ENCODE measurements at places on chromosomes 2 and 18.
A peak's percentile ranks its signal among the peaks of the same experiment; 100 is the strongest.

- DNase-seq: no peak
Measured at GRCh38 chr2:234623521-234623991, 126.7 kb upstream of the ARL4C start.

GRCh38 chr2:132589966-132590365 is 80.0 kb downstream of the LYPD1 start:
- no peak for DNase-seq

DNA sequence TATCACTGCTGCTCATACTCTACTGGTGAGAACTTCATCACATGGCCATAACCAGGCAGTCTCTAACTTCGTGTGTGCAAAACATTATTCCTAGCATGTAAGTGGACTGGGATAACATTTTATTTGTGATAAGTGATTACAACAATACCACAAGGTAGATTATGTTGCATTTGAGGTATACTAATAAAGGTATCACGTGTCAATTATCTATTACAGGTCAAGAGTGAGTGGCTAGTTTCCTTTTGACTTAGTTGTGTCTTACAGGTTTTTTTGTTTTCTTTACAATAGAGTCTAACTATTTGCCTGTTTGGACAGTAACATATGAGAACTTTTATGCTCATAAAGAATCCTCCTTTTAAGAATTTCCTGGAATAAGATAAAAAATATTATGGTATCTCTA is 67.2 kb upstream of the DSC1 start:
- DNase-seq: no peak

GRCh38 chr2:150462770-150463169 is 24.7 kb downstream of the RND3 start:
- no peak for DNase-seq

DNA sequence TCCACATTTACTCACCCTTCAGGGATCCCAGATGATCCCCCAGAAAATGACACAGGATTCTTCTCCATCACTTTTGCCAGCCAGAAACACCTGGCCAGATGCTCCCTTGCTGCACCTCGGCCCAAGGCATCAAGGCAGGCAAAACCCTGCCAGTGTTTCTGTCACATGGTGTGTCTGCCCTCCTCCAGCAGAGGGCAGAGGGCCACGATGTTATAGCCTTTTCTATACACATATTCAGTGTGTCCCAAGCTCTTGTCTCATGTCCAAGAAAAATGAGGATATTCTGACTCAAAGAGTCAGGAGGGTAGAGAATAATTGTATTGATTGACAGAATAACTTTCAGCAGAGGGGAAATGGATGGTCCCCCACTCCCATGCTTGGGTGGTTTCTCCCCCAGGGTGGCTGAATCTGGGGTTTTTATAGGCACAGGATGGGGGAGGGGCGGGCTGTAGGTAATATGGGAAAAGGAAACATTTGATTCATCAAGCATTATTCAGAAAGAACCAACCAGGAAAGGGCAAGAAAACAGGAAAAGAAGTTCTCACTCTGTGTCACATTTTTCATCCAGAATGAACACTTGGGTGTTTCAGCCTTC is 933.9 kb downstream of the TRIB2 start:
- no peak for DNase-seq

DNA sequence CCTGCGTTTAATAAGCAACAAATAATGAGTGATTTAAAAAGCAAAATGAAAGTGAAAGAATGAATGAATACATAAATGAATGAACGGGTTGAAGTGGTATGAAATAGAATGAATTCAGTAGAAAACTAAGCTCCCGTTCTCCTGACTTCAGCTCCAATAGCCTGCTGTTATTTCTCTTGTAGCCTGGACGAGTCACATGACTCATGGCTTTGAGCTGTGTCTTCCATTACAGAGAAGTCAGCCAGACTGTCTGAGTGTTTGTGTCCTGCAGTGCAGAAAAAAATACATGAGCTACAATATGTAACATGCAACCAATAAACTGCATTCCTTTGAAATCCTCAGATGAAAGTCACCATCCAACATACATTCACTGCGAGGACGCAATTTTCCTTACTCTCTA is 21.2 kb downstream of the SCG2 start:
- no peak for DNase-seq

DNA sequence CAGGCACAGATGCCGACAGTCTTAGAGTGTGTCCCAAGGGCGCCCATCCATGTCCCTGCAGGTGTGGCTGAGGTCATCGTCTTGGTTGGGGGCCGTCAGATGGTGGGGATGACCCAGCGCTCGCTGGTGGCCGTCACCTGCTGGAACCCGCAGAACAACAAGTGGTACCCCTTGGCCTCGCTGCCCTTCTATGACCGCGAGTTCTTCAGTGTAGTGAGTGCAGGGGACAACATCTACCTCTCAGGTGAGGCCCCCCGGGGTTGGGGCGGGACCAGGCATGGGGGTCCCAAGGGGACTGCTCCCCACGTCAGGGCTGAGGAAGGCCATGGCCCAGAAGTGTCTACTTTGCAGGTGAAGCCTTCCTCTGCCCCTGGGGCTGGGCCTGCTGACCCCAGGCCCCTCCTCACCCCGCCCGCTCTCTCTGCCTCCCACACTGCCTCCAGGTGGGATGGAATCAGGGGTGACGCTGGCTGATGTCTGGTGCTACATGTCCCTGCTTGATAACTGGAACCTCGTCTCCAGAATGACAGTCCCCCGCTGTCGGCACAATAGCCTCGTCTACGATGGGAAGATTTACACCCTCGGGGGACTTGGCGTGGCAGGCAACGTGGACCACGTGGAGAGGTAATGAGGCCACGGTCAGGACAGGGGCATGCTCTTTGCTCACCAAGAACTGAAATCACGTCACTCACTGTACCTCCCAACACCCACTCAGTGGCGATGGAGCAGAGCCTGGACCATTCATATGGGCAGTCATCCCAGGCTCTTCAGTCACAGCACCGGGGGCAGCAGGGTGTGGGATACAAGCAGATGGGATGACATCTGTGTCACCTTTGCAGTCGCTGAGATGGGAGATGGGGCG is 230.8 kb downstream of the ATAD2B start:
- no peak for DNase-seq

GRCh38 chr2:84938194-84938879 is 32.6 kb upstream of the KCMF1 start:
- DNase-seq: no peak

DNA sequence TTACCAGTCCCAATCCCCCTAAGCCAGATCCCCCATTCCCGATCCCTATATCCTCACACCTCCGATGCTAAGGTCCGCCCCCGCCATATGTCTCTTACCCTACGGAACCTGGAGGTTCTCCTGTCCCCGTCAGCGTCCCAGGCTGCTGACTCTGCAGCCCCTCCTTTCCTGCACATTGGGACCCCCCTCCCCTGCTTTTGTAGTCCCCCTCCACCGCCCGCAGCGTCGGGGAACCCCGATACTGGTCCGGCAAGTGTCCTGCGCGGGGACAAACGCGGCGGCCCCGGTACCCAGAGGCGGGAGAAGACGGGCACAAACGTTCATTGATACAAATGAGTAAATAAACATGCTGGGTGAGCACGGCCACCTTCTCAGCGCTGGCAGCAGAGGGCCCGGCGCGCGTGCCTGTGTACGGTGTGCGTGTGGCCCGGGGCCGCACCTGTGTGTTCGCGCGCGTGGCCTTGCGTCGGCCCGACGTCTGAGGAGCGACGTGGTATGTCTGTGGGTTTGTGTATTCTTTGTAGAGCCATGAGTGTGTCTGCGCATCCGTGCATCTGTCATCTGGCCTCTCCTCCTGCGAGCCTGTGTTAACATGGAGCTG is 2.0 kb upstream of the CYP26B1 start:
- no peak for DNase-seq

DNA sequence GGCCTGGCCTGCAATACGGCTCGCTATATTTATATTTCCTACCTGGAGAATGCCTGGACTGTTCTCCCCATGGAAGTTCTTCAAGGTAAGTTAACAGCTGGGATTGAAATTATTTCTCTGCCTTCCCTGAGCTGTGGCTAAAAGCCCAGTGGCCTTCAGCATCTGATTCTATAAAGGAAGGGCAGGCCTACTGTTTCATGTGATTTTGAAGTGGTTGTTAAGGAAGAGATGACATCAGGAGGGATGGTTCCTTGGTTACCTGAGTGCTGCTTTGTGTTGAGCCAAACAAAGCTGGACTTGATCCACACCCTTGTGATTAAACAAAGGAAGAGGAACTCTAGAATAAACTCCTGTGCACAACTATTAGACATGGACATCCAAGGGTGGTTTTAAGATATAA is 61.6 kb downstream of the MFSD6 start:
- peak; percentile 93 for DNase-seq
